Stimulated activated CD4-positive, alpha-beta T cell treated with anti-CD3 and anti-CD28 coated beads, TNF-alpha, amount 100 ng/mL, for 4 hours (primary cell): ENCODE measurements at places on chromosomes 12 and 14.

- no peak for DNase-seq
Observed at GRCh38 chr14:101232340-101233020, 328.8 kb upstream of the DIO3 start.

GRCh38 chr14:46581036-46581671, 70.4 kb downstream of the RPL10L start:
- DNase-seq: no peak

- DNase-seq: no peak
Observed at GRCh38 chr12:124170760-124171159, 124.1 kb upstream of the RFLNA start.

DNA sequence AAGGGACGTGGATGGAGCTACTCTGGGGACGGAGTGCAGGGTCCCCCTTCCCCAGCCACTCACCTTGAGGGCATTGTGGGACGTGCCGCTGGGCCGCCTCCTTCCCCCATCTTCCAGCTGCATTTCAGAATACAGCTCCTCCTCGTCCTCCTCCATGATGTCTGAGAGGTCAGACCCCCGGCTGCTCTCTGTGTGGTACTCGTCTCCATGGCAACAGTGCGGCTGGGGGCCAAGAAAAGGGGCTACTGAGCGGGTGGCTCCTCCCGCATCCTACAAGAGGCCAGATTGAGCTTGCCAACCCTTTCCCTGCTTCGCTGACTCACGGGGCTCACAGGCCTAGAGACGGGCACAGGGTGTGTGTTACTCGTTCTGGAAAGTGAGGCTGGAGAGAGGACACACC, 90.4 kb downstream of the PIWIL1 start:
- DNase-seq: no peak

- no peak for DNase-seq
Observed at GRCh38 chr12:131422744-131423143, 288.1 kb upstream of the SFSWAP start.

DNA sequence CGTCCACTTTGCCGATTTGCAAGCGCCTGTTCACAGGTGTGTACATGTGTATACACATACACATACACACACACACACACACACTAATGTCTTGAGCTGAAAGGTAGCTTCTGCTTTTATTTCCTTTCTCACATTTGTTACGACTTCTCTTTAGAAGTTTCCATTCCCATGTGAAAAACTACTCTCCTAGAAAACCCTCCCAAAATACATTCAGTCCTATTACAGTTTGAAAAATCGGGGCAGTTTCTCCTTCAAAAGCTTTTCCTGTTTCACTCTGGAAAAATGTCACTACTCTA, 3.9 kb downstream of the BLTP3B start:
- DNase-seq: no peak

GRCh38 chr12:4951601-4952000, 41.9 kb downstream of the KCNA1 start:
- no peak for DNase-seq

GRCh38 chr12:132167611-132168310, 23.5 kb downstream of the NOC4L start:
- no peak for DNase-seq
